ENCODE measurements at places on chromosomes 1 and 21.

- no peak for DNase-seq
Measured at GRCh38 chr21:26437326-26438009, 135.6 kb downstream of the CYYR1 start.

- DNase-seq = no peak
Measured at GRCh38 chr1:209704584-209704983, at the start of gene HSD11B1. TSS of gene HSD11B1 (plus strand) at chr1:209704846. CDS start at chr1:209704943, 97 bp downstream.

GRCh38 chr1:179583771-179584320 lies 7.8 kb upstream of the TDRD5 start:
- no peak for DNase-seq

- no peak for DNase-seq
Measured at GRCh38 chr1:89557956-89558355, 33.3 kb downstream of the LRRC8B start.

DNA sequence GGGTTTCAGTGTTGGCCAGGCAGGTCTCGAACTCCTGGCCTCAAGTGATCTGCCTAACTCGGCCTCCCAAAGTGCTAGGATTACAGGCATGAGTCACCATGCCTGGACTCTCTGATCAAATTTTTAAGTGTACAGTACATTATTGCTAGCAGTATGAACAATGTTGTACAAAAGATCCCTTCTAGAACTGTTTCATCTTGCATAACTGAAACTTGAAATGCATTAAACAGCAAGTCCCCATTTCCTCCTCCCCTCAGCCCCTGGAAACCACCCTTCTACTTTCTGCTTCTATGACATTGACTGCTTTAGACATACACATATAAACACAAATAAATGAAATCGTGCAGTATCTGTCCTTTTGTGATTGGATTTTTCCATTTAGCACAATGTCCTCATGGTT lies 463.4 kb downstream of the PTPRC start:
- no peak for DNase-seq

GRCh38 chr21:39715804-39716397 lies 29.1 kb upstream of the IGSF5 start:
- DNase-seq = no peak

- DNase-seq = no peak
Measured at GRCh38 chr1:242634732-242635131, 110.2 kb upstream of the PLD5 start.
